ENCODE measurements at places on chromosomes 2 and 18.

DNA sequence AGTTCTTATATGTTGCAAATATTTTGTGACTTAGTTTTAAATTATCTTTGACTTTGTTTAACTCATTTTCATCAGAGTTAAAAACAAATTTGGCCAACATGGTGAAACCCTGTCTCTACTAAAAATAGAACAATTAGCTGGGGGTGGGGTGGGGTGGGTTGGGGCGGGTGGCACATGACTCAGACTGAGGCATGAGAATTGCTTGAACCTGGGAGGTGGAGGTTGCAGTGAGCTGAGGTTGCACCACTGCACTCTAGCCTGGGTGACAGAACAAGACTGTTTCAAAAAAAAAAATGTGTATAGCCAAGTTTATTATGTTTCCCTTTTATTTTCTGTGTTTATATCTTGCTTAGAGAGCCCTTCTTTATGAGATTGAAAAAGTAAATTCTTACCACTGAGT, 14.2 kb upstream of the LIPG start:
- DNase-seq = no peak

GRCh38 chr2:119838179-119838578, 78.5 kb downstream of the PTPN4 start:
- no peak for DNase-seq

DNA sequence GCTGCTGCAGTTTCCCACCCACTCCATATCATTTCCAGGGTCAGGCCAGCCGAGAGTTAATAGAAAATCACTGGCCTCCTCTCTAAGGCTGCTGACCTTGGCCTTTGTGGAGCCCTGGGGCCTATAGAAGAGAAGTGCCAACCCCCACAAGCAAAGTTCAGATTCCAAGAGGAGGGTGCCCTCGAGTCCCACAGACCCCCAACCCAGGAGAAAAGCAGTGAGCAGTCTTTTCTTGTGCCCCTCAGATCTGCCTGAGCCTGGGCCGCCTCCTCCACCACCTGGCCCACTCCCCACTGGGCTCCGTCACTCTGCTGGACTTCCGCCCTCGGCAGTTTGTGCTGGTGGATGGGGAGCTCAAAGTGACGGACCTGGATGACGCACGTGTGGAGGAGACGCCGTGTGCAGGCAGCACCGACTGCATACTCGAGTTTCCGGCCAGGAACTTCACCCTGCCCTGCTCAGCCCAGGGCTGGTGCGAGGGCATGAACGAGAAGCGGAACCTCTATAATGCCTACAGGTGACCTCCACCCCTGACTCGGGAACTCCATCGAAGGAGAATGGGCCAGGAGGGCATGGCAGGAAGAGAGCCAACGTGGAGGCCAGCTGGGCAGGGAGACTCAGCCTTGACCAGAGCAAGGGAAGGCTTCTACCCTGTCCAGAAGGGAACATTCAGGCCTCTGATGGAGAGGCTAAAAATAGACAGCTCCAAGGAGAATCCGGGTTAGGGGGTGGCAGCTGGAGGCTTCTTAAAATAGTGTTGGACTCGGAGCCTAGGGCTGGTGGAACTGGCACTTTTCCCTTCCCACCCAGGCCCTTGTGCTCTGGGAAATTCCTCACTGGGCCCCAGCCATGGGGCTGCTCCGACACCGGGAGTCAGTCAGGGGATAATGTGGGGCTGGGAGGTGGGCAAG, 6.2 kb downstream of the PKDCC start:
- no peak for DNase-seq

- no peak for DNase-seq
Observed at GRCh38 chr2:55923982-55924321, 370 bp upstream of the EFEMP1 start.

DNA sequence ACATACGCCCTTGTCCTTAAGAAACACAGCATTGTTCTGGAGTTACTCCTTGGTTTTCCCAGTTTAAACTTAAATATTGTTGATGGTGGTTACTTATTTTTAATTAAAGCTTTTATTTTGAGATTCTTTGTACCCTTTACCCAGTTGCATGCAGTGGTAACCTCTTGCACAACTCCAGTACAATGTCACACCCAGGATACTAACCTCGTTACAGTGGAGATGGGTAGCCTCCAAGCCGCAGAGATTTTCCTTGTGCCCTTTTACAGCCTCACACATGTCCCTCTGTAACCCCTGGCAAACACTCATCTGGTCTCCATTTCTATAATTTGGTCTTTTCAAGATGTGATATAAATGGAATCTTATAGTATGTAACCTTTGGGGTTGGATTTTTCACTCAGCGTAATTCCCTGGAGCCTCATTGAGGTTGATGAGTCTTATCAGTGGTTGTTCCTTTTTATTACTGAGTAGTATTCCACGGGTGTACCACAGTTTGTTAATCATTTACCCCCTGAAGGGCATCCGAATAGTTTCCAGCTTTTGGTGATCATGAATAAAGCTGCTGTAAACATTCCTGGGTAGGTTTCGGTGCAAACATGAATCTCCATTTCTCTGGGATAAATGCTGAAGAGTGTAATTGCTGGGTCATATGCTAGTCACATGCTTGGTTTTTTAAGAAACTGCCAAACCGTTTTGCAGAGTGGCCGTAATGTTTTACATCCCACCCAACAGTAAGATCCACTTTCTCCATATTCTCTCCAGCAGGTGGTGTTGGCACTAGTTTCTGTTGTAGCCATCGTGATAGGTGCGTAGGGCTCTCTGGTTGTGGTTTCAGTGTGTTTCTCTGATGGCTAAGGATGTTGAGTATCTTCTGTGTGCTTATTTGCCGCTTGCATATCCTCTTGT, 68.6 kb downstream of the DGKD start:
- DNase-seq = no peak

DNA sequence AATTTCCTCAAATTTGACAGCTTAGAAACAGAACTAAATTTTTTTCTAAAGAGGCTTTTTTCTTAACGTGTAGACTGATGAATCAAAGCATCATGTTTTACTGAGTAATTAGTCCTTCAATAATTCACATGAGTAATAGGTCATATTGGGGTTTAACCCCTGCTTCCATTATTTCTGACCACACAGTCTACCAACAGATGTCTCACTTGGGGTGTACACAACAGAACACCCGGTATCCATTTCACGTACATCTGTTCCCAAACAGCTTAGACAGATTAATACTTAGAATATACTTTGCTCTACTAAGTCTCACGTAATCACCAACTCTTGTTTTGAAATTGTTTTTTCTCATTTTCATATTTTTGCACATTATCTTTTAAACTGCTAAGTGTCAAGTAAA, 14.8 kb downstream of the CERKL start:
- no peak for DNase-seq

- no peak for DNase-seq
Observed at GRCh38 chr2:218332288-218332687, 24.4 kb upstream of the CATIP start.

DNA sequence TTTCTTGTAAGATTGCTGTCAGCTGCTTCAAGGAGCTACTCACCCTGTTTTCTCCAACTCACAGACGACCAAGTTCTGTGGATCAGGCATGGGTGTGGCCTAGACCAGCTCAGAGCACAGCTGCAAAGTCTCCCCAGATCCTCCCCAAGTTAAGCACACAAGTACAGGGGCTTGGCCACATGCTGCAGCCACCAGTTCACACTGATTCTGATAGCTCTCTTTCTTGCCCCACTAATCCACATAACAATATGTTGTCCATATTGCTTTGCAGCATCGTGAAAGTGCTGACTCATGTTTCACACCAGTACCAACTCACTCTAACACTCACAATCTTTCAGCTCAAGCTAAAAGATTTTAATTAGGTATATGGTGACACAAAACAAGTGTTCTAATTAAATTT, 437.0 kb downstream of the PARD3B start:
- no peak for DNase-seq

GRCh38 chr2:107255744-107256143, 369.8 kb upstream of the ST6GAL2 start:
- DNase-seq = no peak

DNA sequence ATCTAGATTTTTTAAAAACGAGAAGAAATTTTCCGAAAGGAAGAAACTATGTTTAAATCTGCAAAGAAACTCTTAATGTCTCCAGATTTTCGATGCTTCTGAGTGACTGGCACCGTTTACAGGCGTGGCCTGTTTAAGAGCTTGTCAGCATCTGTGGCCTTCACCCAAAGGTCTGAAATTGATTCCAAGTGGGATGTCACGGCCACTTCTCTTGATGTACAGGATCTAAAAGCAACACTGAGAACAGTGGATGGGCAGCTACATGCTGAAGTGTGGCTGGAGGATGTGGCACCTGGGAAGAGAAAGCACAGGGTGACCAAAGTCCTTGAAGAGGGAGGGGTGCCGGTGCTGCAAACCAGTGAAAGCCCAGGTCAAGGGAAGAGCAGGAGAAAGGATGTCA, 28.0 kb downstream of the EMILIN2 start:
- DNase-seq = no peak

DNA sequence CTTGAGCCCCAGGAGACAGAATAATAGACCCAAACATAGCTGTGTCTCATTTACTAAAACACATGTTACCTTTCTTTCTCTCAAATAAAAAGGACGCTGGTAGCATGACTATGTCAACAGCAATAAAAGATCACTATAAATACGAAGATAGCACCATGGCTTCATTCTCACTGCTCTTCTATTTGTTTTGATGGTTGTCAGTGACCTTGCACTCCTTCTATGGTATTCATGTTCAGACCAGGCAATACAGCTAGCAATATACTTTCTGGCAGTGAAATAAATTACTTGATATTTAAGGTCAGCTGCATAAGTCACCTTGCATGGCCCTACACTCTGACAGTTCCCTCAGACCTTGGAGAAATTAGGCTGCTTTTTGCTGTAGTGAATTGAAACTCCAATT, 263.2 kb upstream of the CDH7 start:
- DNase-seq = no peak

- DNase-seq = no peak
Observed at GRCh38 chr18:23805898-23806297, 116.6 kb downstream of the LAMA3 start.

DNA sequence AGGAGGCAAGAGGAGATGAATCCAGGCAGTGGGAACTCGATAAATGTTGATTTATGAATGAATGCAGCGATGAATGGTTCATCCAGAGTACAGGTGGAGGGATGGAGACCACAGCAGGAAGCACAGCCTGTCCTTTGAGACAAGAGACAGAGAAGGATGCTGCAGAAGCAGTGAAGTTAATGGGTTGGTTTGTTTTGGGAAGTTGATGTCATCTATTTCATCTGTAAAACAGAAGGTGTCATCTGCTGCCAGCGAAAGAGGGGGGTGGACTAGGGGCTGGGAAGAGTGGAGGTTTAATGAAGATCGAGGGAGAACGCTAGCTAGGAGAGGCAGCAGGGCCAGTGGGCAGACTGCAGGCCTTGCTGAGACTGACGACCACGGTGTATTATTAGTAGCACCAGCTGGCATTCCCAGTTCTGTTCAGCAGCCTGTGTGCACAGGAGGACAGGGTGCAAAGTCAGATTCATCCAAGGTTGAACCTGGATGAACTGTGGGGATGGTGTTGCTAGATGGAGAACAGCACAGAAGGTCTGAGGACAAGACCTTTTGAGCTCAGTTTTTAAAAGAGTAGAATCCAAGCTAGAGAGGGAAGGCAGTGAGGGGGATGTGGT, 120.3 kb upstream of the CAPN13 start:
- no peak for DNase-seq

- DNase-seq = peak; percentile 70
Observed at GRCh38 chr2:25672494-25673299, 680 bp downstream of the DTNB start.

All from ACHN (cell line).